ENCODE measurements at places on chromosomes 16 and 17. TPM values are rescaled to one million over a fixed set of nuclear protein-coding genes. Genes with fewer than 3 reads are reported as not detected.

Gene MGAT5B
- 0.63 TPM for total RNA-seq

Gene RABEP2
- 17.0 TPM for total RNA-seq

Gene KRTAP4-5
- total RNA-seq, result not detected

GRCh38 chr17:42687707-42688320 is 5.5 kb downstream of the CNTNAP1 start:
- DNase-seq, result no peak

Gene HS3ST3A1
- 0.53 TPM for total RNA-seq

Gene LLGL1
- total RNA-seq, result 25.6 TPM

Gene SULT1A4
- 2.0 TPM for total RNA-seq

DNA sequence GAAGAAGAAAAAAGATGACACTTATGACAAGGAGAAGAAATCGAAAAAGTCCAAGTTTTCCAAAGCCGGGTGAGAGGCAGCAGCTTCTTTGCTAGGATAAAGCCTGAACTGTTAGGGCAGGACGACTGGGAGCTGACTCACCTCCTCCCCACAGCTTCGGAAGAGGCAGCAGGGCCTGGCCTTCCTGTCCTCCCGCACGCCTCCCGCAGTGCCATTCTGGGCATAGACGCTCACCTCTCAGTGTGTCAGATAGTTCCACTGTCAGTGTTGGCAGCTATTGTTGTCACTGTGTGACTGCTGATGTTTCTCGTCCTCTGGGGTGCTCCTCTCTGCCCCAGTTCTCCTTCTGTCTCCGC is 12.6 kb downstream of the UBN1 start:
- no peak for DNase-seq

Gene STAC2
- total RNA-seq, result 0.32 TPM

Gene KDM6B
- total RNA-seq, result 7.9 TPM

Gene NPIPB13
- 3.8 TPM for total RNA-seq
